Panc1 (cell line): ENCODE measurements at places on chromosomes 6 and 20. TPM values are rescaled to one million over a fixed set of nuclear protein-coding genes. Genes with fewer than 3 reads are reported as not detected.

Gene SIRPD
- not detected for total RNA-seq

Gene IL17A
- not detected for total RNA-seq

Gene GSTA2
- total RNA-seq, result not detected

Gene ID4
- total RNA-seq, result 0.10 TPM

DNA sequence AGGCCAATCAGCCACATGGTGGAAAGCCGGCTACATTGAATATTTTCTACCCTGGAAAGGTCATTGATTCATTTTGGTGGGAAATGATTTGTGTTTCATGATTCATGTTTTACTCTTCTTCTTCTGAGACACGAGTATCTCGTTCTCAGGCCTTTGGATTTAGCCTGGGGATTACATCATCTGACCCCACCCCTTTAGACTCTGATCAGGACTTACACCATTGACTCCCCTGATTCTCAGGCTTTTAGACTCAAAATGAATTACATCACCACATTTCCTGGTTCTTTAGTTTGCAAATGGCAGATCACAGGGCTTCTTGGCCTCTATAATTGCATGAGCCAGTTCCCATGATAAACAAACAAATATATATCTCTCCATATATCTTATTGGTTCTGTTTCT lies 228.8 kb downstream of the ADGRG6 start:
- no peak overlapping the region for H3K27ac ChIP-seq
- no peaks in the 10 kb centered on the region for H3K27me3 ChIP-seq
- H3K36me3 ChIP-seq, result no peaks in the 10 kb centered on the region
- no peak overlapping the region for H3K4me3 ChIP-seq

GRCh38 chr6:44775121-44775520 lies 387.6 kb downstream of the CDC5L start:
- no peaks in the 10 kb centered on the region for H3K27me3 ChIP-seq
- H3K27ac ChIP-seq, result no peak overlapping the region
- no peaks in the 10 kb centered on the region for H3K4me1 ChIP-seq
- H3K36me3 ChIP-seq, result no peaks in the 10 kb centered on the region
- H3K4me3 ChIP-seq, result no peak overlapping the region
- DNase-seq, result no peak

DNA sequence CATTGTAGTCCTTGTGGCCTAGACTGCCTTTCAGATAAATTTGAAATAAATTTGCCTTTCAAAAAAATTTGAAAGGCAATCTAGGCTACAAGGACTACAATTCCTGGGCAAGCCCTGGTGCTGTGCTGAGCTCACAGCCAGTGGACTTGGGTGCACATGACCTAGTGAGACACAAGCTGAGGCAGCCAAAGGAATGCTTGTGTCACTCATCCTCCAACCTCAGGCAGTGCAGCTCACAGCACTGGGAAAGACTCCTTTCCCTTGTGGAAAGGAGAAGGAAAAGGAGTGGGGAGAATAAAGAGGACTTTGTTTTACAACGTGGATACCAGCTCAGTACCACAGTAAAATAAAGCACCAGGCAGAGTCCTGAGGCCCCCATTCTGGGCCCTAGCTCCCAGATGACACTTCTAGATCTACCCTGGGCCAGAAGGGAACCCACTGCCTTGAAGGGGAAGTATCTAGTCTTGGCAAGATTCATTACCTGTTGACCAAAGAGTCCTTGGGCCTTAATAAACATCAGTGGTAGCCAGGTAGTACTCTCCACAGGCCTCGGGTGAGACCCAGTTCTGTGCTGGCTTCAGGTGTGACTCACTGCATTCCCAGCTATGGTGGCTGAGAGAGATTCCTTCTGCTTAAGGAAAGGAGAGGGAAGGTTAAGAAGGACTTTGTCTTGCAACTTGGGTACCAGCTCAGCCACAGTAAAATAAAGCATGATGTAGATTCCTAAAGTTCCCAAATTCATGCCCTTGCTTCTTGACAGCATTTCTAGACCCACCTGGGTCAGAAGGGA lies 659.7 kb upstream of the FLRT3 start:
- H3K36me3 ChIP-seq, result no peaks in the 10 kb centered on the region
- no peaks in the 10 kb centered on the region for H3K27me3 ChIP-seq
- H3K4me3 ChIP-seq, result no peak overlapping the region
- H3K4me1 ChIP-seq, result no peaks in the 10 kb centered on the region

DNA sequence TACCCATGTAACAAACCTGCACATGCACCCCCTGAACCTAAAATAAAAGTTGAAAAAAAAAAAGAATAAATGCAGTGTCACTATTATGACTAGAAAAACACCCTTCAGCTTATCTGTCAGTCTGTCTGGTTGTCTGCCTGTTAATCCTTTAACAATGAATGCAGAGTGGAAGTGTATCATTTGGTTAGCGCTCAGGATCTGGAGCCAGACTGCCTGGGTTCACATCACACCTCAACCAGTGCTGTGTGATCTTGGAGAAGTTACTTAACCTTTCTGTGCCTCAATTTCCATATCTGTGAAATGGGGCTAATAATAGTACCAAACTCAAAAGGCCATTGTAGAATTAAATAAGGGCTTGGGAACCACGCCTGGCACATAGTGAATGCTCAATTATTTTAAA lies 16.8 kb downstream of the ETV7 start:
- H3K4me1 ChIP-seq, result no peaks in the 10 kb centered on the region
- DNase-seq, result no peak
- no peak overlapping the region for H3K27ac ChIP-seq
- H3K27me3 ChIP-seq, result no peaks in the 10 kb centered on the region
- H3K36me3 ChIP-seq, result no peaks in the 10 kb centered on the region

DNA sequence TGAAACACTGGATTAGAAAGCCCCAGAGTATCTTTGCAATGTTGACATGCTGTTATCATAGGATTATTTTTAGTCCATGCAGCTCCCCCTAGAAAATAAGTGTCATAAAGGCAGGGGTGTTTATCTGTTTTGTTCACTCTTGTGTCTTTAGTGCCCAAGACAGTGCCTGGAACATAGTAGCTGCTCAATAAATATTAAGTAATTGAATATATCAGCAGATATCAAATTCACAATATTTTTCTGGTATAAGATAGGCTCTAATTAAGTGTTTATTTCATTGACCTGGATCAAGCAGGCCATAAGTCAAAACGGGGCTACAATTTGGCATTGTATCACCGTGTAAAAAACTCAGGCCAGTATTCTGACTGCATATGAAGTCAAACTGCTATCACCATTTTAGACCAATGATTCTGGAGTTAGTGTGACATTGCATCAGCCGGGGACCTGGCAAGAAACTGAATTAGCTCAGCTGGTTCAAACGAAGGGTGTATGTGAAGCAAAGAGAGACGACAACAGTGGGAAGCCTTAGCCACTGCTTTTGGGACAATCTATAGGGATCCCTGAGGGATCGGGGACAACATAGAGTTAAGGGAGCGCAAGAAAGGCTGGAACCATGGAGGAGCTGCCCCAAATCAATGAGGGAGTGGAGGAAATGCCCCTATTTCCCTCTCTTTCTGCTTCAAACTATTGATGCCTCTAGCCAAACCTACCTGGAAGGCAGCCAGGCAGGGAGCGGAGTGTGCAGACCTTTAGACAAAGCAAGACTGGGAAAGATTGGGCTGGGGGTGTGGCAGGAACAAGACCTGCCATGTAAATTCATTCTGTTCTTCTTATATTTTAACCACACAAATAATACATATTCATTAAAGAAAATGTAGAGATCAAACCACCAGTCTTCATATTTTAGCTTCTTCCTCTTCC lies 112.2 kb downstream of the PLEKHG1 start:
- DNase-seq, result no peak
- no peaks in the 10 kb centered on the region for H3K4me1 ChIP-seq
- H3K27me3 ChIP-seq, result no peaks in the 10 kb centered on the region
- H3K36me3 ChIP-seq, result no peaks in the 10 kb centered on the region; the same call in 1 of the 2 replicates
- H3K27ac ChIP-seq, result no peak overlapping the region
- H3K4me3 ChIP-seq, result no peak overlapping the region

DNA sequence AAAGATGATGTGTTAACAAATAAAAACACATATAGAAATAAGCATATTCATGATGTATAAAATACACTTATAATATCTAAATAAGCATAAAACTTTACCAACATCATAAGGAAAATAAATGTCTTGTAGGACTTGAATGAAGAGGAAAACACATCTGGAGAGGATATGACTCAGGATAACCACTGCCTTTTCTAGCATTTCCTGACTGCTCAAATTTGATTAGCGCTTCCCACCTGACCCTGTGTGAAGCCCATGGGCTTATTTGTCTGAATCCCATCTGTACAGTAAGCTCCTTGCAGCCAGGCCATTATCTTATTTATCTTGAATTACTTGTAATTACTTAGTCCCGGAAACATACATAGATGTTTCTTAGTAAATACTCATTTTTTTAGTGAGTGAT lies 608.6 kb downstream of the COL12A1 start:
- H3K4me3 ChIP-seq, result no peak overlapping the region
- DNase-seq, result no peak
- no peaks in the 10 kb centered on the region; the same call in 1 of the 2 replicates for H3K4me1 ChIP-seq

GRCh38 chr6:34514593-34515472 lies 41.3 kb downstream of the SPDEF start:
- H3K4me3 ChIP-seq, result no peak overlapping the region
- no peak overlapping the region for H3K27ac ChIP-seq
- H3K4me1 ChIP-seq, result no peaks in the 10 kb centered on the region

DNA sequence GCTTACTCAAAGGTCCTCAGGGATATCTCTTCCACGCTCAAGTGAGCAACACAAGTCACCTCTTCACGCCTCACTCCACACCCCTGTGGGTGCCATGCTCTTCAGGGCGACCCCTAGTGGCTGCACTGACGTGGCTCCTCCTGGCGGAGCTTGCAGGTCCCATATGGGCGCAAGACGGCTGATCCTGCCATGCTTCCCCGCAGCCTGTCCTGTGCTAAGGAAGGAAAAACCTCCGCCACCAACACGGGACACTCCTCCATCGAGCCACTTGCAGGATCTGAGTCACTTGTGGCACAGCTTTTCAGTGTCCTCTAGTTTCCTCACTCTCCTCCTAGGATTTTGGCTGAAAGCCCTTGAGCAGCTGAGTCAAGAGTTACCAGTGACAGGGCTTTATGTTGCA lies 90.7 kb downstream of the KHDC1L start:
- H3K4me3 ChIP-seq, result no peak overlapping the region
- no peak for DNase-seq
- H3K36me3 ChIP-seq, result no peaks in the 10 kb centered on the region
- peaks cover 7% of the 10 kb centered on the region; the same call in 1 of the 2 replicates for H3K4me1 ChIP-seq

DNA sequence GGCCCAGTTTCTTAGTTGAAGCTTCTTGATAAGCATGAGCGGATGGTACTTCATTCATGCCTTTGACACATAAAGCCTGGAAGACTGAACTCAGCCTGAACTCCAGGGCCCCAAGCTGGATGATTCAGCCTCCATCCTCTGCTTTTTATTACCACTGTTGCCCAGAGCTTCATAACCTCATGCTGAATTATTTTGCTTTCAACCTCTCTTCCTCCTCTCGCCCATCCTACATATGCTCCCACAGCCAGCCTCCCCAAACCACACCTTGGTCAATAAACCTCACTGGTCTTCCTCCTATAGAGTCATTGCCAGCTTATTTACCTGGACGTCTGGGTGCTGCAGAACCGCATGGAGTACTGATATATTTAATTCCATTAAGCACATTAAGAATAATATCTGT lies 59.4 kb downstream of the SLC35B3 start:
- H3K36me3 ChIP-seq, result no peaks in the 10 kb centered on the region
- DNase-seq, result no peak
- no peaks in the 10 kb centered on the region for H3K4me1 ChIP-seq
- H3K4me3 ChIP-seq, result no peak overlapping the region

GRCh38 chr6:117512056-117512828 lies 29.8 kb downstream of the DCBLD1 start:
- H3K4me3 ChIP-seq, result no peak overlapping the region
- no peaks in the 10 kb centered on the region for H3K27me3 ChIP-seq
- no peak for DNase-seq
- H3K36me3 ChIP-seq, result no peaks in the 10 kb centered on the region
- H3K4me1 ChIP-seq, result peaks cover 15% of the 10 kb centered on the region

DNA sequence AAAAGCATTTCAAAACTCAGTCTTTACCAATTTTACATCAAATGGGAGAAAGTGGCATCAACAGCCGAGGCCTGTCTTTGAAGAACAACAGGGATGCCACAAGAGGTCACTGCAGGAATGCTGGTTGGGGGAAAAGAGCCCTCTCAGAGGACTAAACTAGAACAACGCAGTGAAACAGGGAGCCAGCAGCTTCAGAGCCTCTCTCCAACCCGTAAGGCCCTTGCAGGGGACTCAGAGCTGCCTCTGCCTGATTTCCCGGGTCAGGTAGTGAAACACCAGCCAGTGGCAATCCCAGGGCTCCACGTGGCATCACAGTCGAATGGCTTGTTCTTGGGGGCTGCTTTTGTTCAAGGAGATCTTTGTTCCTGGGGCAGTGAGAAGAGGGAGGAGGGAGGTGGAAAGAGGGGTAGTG lies 55.0 kb upstream of the KCNK16 start:
- H3K4me1 ChIP-seq, result no peaks in the 10 kb centered on the region
- H3K27ac ChIP-seq, result no peak overlapping the region

GRCh38 chr6:151451417-151451949 lies 443 bp downstream of the RMND1 start:
- H3K4me1 ChIP-seq, result peaks cover 13% of the 10 kb centered on the region; the same call in 1 of the 2 replicates
- no peaks in the 10 kb centered on the region for H3K27me3 ChIP-seq
- peaks cover 7% of the 10 kb centered on the region for H3K36me3 ChIP-seq

GRCh38 chr6:72219536-72219935 lies 333.2 kb downstream of the RIMS1 start:
- no peak overlapping the region for H3K4me3 ChIP-seq
- no peaks in the 10 kb centered on the region for H3K36me3 ChIP-seq
- H3K27me3 ChIP-seq, result peaks cover 8% of the 10 kb centered on the region
- no peaks in the 10 kb centered on the region for H3K4me1 ChIP-seq

- H3K4me1 ChIP-seq, result no peaks in the 10 kb centered on the region
- no peak for DNase-seq
- H3K36me3 ChIP-seq, result no peaks in the 10 kb centered on the region
- H3K27ac ChIP-seq, result no peak overlapping the region
- no peaks in the 10 kb centered on the region; the same call in 1 of the 2 replicates for H3K27me3 ChIP-seq
Observed at GRCh38 chr20:24781418-24781980, 167.6 kb upstream of the CST7 start.

DNA sequence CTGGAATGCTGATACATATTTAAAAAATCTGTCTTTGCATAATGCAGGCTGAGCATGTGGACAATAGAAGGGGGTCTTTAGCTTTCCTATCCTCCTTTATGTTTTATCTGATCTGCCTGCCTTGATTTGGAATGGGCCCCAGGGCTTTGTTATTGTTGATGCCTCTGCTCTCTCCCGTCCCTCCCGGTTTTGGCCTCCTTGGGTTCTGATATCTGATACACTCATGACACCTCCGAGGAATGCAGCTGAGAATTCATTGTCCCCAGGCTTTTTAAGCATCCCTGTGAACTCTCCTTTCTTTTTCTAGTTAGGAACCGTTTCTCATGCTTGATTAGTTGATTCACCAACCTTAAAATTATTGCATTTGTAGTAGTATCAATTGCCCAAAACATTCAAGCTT lies 185.5 kb upstream of the RALGAPA2 start:
- peaks cover 5% of the 10 kb centered on the region for H3K4me1 ChIP-seq
- no peak overlapping the region for H3K4me3 ChIP-seq
- no peaks in the 10 kb centered on the region for H3K36me3 ChIP-seq
- DNase-seq, result no peak
- H3K27ac ChIP-seq, result no peak overlapping the region

GRCh38 chr6:31896856-31897611 lies 464 bp downstream of the EHMT2 start:
- no peak for DNase-seq
- no peaks in the 10 kb centered on the region; the same call in 1 of the 2 replicates for H3K36me3 ChIP-seq
- peak overlapping the region; percentile 96 for H3K4me3 ChIP-seq
- peak overlapping the region; percentile 67 for H3K27ac ChIP-seq

- no peaks in the 10 kb centered on the region for H3K27me3 ChIP-seq
- no peak within 1 kb of the TSS for H3K4me3 ChIP-seq
- no peaks in the 10 kb centered on the region for H3K36me3 ChIP-seq
- peak; percentile 50 for DNase-seq
- H3K4me1 ChIP-seq, result no peaks in the 10 kb centered on the region; the same call in 1 of the 2 replicates
- no peak within 1 kb of the TSS for H3K27ac ChIP-seq
Observed at GRCh38 chr20:2814587-2815051, at the start of gene C20orf141. Gene C20orf141 (plus strand): TSS chr20:2814987. CDS start chr20:2815185, 198 bp downstream.
